Activated T-cell treated with anti-CD3 and anti-CD28 coated beads for 24 hours (primary cell): ENCODE measurements at places on chromosomes 12 and 14.
A peak's percentile ranks its signal among the peaks of the same experiment; 100 is the strongest.

GRCh38 chr12:126708492-126708896 is 1558.5 kb upstream of the TMEM132C start:
- no peak for DNase-seq

DNA sequence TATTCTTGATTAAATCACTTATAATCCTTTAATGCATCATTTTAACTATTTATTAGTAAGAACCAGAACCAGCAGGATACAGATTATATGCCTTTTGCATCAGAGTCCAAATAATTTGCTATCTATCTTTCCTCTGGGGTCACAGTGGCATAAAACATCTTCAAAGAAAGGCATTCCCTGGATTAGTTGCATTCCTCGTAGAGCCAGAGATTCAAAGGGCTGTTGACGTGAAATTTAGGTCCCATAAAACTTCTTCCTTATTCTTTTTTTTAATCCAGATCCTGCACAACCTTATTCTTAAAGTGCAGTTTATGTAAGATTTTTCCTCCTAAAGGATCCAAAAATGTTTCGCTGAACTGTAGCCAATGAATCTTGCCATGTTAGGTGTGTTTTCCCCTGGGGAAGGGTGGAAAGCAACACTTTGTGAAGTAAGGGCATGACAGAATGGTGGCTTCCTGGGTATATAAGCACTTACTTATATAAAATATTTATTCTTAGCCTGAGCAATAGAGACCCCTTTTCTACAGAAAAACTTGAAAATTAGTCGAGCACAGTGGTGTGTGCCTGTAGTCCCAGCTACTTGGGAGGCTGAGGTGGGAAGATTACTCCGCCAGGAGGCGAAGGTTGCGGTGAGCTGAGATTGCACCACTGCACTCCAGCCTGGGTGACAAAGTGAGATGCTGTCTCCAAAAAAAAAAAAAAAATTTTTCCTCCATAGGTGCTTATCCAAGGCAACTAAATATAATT is 208.7 kb downstream of the PCNX1 start:
- no peak for DNase-seq

DNA sequence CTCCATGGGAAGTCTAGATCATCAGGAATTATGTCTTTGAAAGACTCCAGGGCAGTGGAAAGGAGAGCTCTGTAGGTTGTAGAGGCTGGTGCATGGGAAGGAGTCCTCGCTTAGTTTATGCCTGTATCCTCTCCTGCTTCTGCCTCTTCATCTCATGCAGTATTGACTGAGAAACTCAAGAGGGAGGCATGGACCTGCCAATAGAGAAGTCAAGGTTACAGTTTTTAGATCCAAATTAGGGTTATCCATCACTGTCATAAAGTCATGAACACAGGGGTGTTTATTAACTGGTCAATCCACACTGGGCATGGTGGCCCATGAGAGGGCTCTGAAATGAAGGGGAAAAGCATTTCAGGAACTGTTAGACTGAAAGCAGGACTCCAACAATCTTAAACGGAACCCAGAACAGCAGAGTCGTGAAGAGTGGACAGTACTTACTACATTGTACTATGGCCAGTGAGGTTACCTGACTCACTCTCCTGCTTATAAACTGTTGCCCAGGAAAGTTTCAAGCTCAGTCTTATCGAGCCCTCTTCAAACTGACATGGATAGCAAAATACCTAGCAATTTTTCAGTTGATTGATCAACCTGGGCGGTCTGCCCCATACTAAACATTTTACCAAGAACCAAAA is 30.1 kb upstream of the DHRS7 start:
- DNase-seq: no peak

GRCh38 chr12:116220756-116221155 is 56.7 kb downstream of the MED13L start:
- DNase-seq: no peak

- DNase-seq: no peak
These were observed 288.1 kb upstream of the SFSWAP start for GRCh38 chr12:131422744-131423143.

GRCh38 chr12:70609739-70610491 is 27.3 kb downstream of the PTPRB start:
- DNase-seq: no peak

DNA sequence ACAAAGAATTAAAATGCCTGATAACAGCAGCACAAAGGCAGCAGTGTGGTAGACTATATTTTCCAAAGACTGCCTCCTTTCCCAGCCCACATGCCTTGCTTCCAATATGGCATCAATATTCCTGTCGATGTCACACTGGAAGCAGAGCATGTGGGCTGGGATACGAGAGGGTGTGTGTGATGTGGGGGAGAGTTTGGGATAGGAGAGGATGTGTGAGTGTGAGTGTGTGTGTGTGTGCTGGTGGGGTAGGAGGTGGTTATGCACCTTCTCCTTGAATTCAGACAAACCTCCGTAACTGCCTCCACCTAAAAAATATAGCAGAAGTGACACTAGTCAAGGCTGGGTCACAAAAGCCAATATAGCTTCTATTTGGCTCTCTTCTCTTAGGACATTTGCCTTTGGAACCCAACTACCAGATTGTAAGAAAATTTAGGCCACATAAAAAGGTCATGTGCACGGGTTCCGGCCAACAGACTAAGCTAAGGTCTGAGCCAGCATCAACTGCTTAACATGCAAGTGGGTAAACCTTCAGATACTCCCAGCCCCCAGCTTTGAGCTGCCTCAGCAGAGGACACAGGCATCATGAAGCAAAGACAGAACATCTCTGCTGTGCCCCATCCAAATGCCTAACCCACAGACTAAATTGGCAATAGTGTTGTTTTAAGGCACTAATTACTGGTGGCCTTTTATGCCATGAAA is 29.5 kb downstream of the SPPL3 start:
- no peak for DNase-seq

GRCh38 chr12:88816201-88816600 is 235.9 kb upstream of the KITLG start:
- DNase-seq: no peak

- no peak for DNase-seq
These were observed 27.7 kb upstream of the JDP2 start for GRCh38 chr14:75399843-75400775.

DNA sequence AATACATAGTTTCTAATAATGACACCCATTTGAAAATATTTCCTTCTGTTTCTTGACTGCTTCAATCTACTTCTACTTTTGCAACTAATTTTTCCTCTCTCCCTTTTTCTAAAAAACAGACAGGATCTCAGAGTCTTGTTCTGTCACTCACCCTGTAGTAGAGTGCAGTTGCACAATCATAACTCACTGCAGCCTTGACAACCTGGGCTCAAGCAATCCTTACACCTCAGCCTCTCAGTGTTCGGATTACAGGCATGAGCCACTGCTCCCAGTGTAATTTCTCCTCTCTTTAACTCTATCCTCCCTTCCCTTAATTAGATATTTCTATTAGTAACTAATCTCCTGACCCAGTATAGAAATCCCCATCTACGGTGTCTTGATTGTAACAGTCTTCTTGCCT is 45.4 kb downstream of the SENP1 start:
- DNase-seq: no peak

DNA sequence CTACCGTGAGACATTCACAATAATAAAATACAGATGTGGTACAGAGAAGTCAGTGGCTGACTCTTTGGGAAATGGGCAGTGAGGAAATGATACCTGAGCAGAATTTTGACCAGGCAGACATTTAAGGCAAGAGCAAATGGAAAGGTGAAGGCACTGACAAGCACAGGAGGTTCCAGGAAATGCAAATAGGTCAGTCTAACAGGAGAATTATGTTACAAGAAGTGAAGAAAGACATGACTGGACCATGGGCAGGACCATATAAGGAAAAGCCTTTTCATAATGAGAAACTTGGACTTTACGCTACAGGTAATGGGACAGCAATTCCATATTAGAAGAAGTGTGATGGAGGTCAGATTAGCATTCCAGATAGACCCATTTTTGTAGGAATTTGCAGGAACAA is 338.9 kb downstream of the PDZRN4 start:
- DNase-seq: no peak

DNA sequence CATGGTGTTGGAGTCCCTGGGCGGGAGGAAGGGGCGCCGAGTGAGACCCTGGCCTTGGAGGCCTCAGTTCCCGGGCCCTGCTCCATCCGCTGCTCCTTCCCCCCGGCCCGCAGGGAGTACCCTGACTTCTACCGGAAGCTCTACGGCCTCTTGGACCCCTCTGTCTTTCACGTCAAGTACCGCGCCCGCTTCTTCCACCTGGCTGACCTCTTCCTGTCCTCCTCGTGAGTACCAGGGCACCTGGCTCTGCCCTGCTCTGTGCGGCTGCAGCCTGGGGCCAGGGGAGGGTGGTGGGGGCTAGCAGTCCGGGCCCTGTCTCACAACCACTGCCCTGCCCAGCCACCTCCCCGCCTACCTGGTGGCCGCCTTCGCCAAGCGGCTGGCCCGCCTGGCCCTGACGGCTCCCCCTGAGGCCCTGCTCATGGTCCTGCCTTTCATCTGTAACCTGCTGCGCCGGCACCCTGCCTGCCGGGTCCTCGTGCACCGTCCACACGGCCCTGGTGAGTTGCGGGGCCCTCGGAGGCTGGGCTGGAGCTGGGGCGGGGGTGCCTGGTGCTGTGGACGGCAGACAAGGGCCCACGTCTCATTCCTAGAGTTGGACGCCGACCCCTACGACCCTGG is 7.0 kb downstream of the NOC4L start:
- no peak for DNase-seq

GRCh38 chr14:79704041-79704807 is 507.1 kb downstream of the DIO2 start:
- no peak for DNase-seq

DNA sequence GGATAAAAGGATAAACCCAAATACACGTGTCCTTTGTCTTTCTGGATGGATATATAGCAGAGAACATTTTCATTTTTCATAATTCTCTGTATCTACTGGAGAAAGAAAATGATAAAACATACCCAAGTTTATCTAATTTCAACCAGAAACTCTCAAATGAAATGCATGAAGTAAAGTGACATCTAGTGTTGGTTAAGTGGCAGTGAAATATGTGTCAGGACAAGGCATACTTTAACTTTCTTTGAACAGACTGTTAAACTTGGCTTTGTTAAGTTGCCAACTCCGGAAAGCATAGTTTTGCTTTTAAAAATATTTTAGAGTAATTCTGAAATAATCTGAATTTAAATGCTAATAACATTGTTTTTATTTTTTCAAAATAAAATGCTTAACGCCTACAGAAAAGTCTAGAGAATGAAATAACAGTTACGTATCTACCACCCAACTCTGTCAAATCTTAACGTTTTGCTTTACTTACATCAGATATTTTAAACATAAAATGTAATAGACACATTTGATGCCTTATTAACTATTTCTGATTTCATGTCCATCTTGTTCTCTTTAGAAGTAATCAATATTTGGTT is 25.2 kb upstream of the NTN4 start:
- no peak for DNase-seq

- no peak for DNase-seq
These were observed 196.1 kb downstream of the SLC15A4 start for GRCh38 chr12:128627659-128628058.

GRCh38 chr12:57242691-57243454 is 8.1 kb downstream of the STAC3 start:
- no peak for DNase-seq

DNA sequence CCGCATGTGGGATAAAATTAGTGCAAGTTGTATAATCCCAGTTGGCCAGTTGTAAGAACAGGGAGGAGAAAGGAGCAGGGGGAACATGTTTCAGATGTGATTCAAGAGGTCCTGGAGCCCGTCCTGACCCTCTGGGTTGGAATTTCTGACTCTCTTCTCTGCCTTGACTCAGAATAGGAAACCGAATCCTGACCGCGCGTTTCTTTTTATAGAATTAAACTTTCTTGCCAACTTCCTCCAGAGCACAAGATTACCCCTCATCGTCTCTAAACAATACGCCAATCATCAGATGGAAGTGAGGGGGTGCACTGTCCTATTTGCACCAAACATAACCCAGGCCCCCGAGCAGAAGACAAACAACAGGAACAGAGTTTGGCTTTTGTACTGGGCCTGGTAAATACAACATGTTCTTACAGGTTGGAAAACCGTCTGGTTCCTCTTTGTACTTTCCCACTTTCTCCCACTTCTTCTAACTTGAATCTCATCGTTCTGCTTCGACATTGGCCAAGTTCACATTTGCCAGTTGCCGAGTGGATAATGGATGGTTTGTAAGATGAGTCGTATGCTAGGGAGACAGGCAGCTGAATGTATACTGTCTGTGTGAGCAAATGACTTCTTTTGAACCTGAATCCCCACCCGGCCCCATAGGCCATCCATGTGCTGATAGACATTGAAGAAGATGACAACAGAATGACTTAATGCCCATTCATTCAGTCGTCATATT is 42.6 kb upstream of the MED13L start:
- DNase-seq: no peak

DNA sequence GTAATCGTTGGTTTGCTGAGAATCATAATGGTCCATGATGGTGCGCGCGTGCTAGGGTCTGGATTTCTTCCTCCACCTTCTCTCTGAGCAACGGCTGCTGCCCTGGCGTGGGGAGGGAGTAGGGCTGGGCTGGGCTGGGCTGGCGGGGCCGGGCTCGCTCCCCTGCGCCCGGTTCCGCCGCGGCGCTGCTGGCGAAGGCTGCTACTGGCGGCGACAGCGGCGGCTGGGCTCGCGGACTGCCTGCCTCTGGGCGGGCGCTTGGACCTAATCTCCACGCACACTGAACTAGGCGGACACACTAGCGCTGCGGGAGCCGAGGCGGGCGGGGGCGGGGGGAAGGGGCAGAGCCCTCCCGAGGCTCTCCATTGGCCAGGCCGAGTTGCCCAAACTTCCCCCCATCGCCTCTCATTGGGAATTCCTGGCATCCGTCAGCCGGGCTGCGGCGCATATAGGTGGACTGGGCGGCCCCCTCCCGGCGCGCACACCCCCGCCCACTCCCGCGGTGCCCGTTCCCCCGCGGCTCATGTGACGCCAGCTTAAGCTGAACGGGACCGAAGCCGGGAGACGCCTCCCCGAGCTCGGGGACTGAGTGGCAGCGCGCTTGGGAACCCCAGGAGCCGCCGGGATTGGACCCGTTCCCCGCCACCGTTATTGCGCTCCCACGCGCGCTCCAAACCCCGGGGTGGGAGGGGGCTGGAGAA is at the start of gene ACTN1:
Gene ACTN1, minus strand, starts transcription at position 282 of the 701 bp plus-strand sequence. Its CDS starts 246 bp downstream, at position 36.
- peak; percentile 64 for DNase-seq

DNA sequence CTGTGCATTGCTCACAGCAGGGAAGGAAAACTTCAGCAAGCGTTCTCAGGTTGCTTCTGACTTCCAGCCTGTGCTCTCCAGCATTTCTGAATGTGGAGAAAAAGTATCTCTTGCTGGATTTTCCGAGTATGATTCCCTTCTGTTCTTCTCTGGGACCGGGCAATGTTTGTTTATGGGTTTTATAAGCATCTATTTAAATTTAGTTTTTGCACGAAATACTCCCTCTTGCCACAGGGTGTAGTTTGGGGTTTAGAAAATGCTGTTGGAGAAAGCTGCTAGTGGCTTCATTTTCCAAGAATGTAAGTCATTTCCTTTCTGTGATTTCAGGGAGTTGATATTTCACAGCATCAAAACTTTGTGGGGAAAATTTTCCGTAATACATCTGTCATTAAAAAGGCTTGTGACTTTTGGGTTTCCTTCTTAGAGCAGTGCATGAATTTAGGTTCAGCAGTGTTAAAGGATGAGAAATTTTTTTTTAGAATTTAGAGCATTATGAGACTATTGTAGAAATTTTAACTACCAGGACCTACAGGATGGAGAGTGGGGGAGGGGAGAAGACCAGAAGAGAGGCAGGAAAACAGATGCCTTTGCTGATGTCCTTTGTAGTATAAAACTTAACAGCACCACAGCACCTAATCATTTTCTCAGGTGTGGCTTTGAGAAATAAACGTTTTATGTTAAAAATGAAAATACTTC is 1.5 kb downstream of the FRMD6 start:
- no peak for DNase-seq
